Large intestine (tissue), 12 donors: ENCODE measurements at places on chromosomes 5 and 9. TPM values are rescaled to one million over a fixed set of nuclear protein-coding genes. Genes with fewer than 3 reads are reported as not detected.

DNA sequence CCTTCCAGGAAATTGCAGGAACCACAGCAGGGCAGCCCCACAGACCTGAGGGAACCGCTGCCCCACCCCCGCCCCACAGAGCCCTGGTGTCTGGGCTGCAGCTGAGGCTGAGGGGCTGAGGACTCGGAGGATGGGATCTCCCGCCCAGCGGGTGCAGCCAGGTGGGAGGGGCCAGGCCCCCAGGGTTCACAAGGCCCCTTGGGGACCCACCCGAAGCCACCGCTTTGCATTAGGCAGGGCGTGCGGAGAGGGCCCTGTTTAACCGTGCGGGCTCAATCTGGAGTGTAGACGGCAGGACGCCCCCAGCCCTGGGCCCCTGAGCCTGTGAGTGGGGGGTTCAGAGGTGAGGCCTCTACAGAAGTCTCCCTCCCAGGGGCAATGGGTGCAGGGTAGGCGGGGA, 10.8 kb downstream of the NOTCH1 start:
- DNase-seq, result no peak

DNA sequence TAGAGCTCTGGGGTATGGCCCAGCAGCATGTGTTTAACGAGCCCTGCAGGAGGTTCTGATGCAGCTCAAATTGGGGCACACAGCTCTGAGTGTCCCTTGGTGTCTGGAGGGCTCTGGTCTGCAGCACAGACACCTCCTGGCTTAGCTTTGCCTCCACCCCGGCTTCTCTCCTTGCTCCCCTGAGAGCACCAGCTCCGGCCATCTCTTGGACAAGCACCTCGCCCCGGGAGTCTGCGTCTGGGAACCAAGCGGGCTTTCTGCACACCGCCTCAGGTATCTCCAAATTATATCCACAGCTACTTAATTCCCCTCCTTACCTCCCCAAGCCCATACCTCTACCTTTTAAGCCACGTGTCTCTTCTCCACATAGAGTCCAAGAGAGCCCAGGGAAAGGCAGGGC, 83.7 kb upstream of the IRX4 start:
- DNase-seq, result no peak

- no peak for DNase-seq
Observed at GRCh38 chr9:99118782-99119466, 14.0 kb downstream of the TGFBR1 start.

Gene SLC34A3
- polyA plus RNA-seq, result 36.9 TPM
